GM20000 (cell line): ENCODE measurements at places on chromosomes 16 and 17.

DNA sequence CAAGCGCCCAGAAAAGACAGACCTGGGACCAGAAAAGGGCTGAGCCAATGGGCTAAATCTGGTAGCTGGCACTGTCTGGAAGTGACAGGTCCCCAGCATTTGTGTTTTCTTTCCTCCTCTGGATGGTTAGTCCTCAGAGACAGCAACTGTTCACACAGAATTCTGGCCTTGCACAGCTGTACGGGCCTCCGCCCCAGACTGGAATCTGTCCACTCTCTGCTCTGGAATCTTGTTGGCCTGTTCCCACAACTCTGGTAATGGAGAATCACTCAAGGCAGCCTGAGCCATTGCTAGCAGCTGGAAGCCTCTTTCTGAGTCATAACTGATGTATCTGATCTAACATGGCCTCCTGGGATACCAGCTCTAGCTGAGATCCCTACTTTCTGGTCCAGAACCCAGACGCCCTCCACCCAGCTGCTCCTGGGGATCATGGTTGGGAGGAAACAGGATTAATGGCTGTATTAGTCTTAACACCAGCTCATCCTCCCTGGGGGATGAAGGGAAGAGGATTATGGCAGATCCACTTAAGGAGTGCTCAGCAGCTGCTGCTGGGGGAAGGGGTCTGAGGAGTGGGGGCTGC lies 9.1 kb downstream of the ZNF668 start:
- DNase-seq, result no peak

- no peak for DNase-seq
Measured at GRCh38 chr17:77303620-77304019, 162.9 kb downstream of the SEC14L1 start.

- no peak for DNase-seq
Measured at GRCh38 chr17:64212122-64212521, 50.9 kb downstream of the TEX2 start.

GRCh38 chr16:54201200-54201599 lies 85.4 kb downstream of the IRX3 start:
- no peak for DNase-seq
